Type B pancreatic cell (in vitro differentiated cells): ENCODE measurements at places on chromosomes 5 and 9. TPM values are rescaled to one million over a fixed set of nuclear protein-coding genes. Genes with fewer than 3 reads are reported as not detected.

DNA sequence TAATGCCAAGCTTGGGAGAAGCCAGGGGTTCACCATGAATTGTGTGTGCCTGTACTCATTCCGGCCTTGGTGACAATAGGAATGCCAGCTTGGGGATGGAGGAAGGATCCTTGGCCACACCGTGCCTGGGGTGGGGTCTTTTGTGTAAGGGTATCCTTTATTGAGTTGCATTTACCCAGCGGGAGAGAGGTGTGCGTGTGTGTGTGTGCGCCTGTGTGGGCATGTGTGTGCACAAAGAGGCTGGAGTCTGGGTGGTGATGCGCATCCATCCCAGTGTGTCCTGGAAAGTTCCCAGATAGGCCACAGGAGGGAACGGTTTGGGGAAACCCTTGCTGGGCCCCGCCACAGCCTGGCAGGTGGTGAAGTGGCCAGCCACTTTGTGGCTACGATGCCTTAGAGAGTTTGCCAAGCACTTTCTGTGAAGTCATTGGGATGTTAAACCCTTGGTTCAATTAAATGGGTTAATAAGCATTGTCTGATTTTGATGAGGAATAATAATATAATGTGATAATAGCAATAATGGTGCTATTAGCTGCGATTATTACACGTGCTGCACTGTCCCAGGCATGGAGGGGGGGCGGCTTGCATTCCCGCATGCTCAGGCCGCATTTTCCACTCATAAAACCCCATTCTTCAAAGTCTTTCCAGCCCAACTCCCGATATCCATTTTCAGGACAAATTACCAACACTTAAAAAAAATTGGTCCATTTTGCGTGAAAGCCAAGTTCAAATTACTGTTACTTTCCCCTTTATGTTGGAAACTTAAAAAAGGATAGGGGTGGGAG, 13.7 kb downstream of the PITX1 start:
- DNase-seq = no peak

DNA sequence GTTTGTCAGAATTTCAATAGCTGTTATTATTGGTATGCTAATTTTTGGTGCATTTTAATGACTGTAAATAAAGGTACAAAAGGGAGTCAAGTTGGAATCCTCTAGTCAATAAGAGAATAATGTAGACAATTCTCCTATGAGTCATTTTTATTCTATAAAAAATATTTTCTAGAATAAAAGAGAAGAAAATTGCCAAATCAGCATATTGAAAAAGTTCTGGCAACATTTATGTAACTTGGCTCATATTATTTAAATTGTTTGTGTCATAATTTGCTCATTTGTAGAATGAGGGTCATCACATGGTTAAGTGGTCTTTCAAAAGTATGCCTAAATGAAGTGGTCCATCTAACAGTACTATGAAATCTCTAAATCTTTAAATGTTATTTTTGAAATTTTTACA, 1719.8 kb upstream of the WWC1 start:
- DNase-seq = no peak

DNA sequence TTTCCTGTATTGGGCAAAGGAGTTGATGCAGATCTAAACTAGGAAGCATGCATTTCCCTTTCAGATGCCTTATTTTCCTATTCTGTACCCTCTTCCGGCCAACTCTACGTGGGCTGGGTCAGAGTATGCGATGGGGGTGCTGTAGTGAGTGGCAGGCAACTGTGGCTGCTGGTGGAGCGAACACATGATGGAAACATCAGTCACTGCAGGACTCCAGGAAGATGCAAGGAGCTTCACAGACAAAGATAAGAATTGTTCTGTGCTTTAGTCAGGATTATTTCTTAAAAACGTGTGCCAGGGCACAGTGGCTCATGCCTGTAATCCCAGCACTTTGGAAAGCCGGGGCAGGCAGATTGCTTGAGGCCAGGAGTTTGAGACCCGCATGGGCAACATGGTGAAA, 75.1 kb downstream of the PSAT1 start:
- no peak for DNase-seq

DNA sequence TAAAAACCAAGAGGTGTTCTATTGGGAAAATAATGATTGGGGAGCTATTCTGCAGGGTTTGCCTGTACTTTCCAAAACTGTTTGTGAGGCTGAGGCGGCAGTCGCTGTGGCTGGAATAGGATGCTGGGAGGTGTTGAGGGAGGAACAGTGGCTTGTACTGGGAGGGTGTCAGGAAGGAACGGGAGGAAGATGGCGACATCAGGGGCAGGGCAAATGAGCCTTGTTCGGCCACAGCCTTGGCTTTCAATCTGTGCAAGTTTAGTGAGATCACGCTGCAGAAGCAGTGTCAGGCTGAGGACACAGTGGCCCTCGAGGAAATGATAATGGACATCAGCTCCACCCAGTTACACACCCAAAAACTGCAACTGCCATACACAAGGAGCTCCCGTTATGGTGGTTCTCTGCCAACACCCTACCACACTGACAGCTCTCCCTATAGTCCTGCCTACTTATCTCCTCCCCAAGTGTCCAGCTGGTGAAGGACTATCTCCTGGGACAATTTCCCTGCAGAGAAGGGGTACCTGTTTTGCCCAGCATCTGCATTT, 27.3 kb downstream of the KIF2A start:
- no peak for DNase-seq

DNA sequence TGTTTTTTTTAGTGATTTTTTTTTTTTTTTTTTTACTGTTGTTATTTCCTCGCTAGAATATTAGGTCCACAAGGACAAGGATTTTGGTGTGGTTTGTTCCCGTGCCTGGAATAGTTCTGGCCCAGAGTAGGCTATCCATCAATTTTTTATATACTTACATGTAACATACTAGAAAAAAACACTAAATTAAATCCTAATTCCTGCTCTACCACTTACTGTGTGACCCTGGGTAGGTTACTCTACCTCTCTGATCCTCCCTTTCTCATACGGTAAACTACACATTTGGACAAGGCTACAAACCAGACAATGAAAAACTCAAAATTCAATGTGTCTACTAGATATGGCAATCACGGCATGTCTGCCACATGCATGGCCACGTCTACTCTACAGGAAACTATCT, 141.3 kb upstream of the ABCA1 start:
- no peak for DNase-seq

TMED7 gene
- total RNA-seq = 77.2 and 102 TPM in 2 replicates

SLC6A7 gene
- 0.10 and 0.38 TPM in 2 replicates for total RNA-seq

CARTPT gene
- total RNA-seq = 0.34 and 0.43 TPM in 2 replicates

ACOT12 gene
- total RNA-seq = 0.46 and 0.74 TPM in 2 replicates

PCDHB4 gene
- 1.3 and 2.7 TPM in 2 replicates for total RNA-seq

NR5A1 gene
- 0.12 and 0.26 TPM in 2 replicates for total RNA-seq

ANKRD55 gene
- total RNA-seq = not detected in 2 replicates
